Body of pancreas (tissue), 4 donors: ENCODE measurements at places on chromosomes 11 and 22. TPM values are rescaled to one million over a fixed set of nuclear protein-coding genes. Genes with fewer than 3 reads are reported as not detected.

DNA sequence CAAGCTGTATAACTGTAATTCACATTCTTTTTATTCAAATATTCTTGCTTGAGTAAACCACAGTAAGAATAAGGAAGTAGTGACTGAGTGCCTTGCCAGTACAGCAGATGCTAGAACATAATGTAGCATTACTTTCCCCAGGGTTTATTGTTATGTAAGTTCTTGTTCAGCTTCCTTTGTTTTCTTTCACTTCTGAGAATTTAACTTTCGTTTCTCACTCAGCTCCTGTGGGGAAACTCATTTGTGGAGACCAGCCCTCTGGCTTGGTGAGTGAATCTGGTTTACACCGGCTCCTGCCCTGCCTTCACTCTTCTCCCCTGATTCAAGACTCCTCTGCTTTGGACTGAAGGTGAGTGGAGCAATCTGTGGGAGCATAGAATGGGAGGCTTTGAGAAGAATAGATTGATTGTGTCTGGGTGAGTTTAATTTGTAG is at the start of gene TRIM22:
TRIM22 (plus strand) TSS at position 240 of the 433 bp plus-strand sequence. CDS start 6,443 bp downstream, outside the sequence.
- no peak for DNase-seq
- no peaks in the 10 kb centered on the region for H3K27me3 ChIP-seq
- no peaks in the 10 kb centered on the region for H3K36me3 ChIP-seq
- H3K27ac ChIP-seq: peak within 1 kb of the TSS; percentile 84

DNA sequence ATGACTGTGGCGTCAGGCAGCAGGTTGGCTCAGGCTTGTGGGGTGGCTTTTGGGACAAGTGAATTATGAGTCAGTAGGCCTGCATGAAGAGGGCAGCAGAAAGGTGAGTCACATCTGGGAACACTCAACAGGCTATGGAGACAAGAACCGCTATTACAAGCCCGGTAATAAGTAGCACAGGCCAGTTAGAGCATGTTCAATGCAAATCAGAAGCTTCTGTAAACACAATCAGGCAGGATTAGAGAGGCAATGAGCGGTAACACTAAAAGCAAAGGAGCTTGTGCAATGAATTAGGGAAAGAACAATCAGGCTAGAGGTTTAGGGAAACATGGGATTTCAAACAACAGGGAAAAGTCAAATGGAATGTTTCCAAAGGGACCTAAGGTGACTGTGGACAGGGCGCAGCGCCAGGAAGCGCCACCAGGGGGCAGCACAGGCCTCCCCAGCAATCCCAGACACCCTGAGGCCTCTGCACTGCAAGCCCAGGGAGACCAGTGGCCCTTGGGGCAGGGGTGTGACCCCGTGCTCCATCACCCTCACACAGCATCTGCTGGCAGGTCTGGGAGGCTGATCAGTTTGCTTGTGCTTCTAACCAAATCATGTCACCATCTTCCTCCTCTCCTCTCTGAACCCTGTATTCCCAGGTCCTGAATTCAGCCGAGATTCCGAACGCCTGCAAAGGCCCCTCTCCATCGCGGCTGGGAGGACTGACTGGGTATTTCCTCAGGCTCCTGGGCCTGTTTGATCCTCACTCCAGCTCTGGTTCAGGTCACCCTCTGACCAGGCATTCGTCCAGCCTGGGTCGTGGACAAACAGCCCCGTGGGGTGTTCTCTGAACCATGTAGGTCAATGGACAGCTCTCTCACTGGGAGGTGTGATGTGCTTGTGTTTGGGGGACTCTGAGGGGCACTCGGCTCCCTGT is 50.0 kb downstream of the C11orf58 start:
- no peaks in the 10 kb centered on the region for H3K36me3 ChIP-seq
- no peak overlapping the region for H3K4me3 ChIP-seq
- no peaks in the 10 kb centered on the region for H3K27me3 ChIP-seq
- no peak overlapping the region for H3K27ac ChIP-seq

DNA sequence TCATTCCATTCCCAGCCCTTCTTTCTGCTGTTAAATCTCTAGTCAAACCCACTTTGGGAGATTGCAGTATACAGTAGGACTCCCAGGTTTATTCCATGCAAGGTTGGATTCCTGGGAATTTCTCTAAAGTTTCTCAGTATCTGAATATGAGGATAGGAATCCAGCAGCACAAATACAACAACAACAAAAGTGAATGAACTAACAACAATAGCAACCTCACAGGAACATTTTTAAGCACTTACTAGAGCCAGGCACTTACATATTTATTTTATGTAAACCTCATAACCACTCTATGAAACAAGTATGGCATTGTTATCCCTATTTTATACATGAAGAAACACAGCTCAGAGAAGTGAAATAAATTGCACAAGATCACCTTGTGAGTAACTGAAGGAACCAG is 1.9 kb downstream of the MMP7 start:
- H3K36me3 ChIP-seq: no peaks in the 10 kb centered on the region
- peaks cover 3% of the 10 kb centered on the region for H3K4me1 ChIP-seq
- H3K4me3 ChIP-seq: no peak overlapping the region
- H3K27me3 ChIP-seq: no peaks in the 10 kb centered on the region
- no peak overlapping the region for H3K27ac ChIP-seq
- no peak for DNase-seq

GRCh38 chr11:79472819-79473529 is 32.1 kb upstream of the TENM4 start:
- H3K4me1 ChIP-seq: no peaks in the 10 kb centered on the region
- H3K4me3 ChIP-seq: no peak overlapping the region
- H3K36me3 ChIP-seq: no peaks in the 10 kb centered on the region

GRCh38 chr11:68311160-68312116 is 953 bp upstream of the LRP5 start:
- no peaks in the 10 kb centered on the region for H3K36me3 ChIP-seq
- no peak overlapping the region for H3K4me3 ChIP-seq
- peaks cover 36% of the 10 kb centered on the region for H3K4me1 ChIP-seq
- H3K27me3 ChIP-seq: no peaks in the 10 kb centered on the region
- peak overlapping the region; percentile 86 for H3K27ac ChIP-seq
- peak; percentile 44 for DNase-seq

- no peak for DNase-seq
- H3K4me3 ChIP-seq: no peak overlapping the region
- no peak overlapping the region for H3K27ac ChIP-seq
- H3K4me1 ChIP-seq: peaks cover 5% of the 10 kb centered on the region
- no peaks in the 10 kb centered on the region for H3K27me3 ChIP-seq
These were observed 8.0 kb upstream of the POU2F3 start for GRCh38 chr11:120231963-120232362.

- H3K36me3 ChIP-seq: no peaks in the 10 kb centered on the region
- H3K27ac ChIP-seq: no peak overlapping the region
- peaks cover 3% of the 10 kb centered on the region for H3K4me1 ChIP-seq
- H3K27me3 ChIP-seq: no peaks in the 10 kb centered on the region
These were observed 6.7 kb upstream of the GDPD5 start for GRCh38 chr11:75532200-75533048.

DNA sequence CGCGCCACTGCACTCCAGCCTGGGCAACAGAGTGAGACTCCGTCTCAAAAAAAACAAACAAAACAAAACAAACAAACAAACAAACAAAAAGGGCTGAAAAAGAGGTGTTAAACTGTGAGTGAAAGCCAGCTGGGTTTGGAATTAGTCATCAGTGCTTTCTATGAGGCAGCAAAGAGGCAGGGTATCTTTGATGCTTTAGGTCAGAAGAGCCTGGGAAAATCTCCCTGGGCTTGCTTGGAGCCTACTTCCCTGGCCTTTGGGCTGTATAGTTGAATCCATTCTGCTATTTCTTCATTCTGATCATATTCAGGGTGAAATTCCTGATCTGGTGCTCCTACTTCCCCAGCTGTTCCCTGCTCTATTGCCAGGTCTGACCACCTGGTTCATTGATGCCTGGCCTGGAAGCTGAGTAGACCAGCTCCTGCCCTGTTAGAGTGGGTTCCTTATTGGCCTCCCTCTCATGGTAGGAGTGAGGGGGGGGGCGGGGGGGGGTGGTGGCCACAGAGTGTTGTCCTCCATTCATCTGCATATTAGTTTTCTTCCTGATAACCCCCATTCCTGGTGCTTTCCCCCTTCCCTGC is 65.6 kb downstream of the INSC start:
- no peak overlapping the region for H3K27ac ChIP-seq
- H3K4me3 ChIP-seq: no peak overlapping the region
- no peak for DNase-seq
- no peaks in the 10 kb centered on the region for H3K27me3 ChIP-seq
- H3K36me3 ChIP-seq: no peaks in the 10 kb centered on the region

DNA sequence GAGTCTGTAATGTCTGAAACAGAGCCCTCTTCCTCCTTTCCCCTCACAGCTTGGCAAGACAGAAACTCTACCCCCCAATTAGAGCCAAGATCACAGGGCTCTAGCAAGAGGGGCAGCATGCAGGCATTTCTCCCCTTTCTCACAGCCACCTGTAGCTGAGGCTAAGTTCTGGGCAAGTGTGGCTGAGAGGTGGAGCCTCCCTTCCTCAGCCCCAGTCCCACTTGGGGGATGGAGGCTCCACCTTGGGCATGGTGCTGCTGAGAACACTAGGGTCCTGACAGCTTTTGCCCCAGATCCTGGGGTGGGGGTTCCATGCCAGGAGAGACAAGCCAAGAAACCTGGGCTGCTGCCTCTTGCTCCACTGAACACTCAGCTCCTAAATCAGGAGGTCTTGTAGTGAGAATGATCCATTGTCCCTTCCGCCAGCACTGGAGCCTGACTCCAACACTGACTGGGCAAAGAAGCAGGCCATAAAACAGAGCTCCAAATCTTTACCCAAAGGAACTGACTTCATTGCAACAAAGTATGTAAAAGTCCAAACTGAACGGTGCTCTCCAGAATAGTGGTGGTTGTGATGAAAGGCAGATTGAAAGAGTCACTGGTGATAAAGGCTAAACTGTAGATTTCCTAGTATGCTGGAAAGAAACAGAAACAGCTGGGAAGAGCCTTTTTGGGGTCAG is 25.6 kb downstream of the NARS2 start:
- H3K4me1 ChIP-seq: no peaks in the 10 kb centered on the region
- DNase-seq: no peak
- no peaks in the 10 kb centered on the region for H3K36me3 ChIP-seq
- H3K27ac ChIP-seq: no peak overlapping the region

GRCh38 chr11:78941226-78941851 is 366.7 kb upstream of the NARS2 start:
- H3K27me3 ChIP-seq: no peaks in the 10 kb centered on the region
- no peaks in the 10 kb centered on the region for H3K36me3 ChIP-seq
- H3K4me1 ChIP-seq: no peaks in the 10 kb centered on the region
- no peak for DNase-seq
- no peak overlapping the region for H3K4me3 ChIP-seq
- H3K27ac ChIP-seq: no peak overlapping the region

- no peak overlapping the region for H3K4me3 ChIP-seq
- H3K36me3 ChIP-seq: no peaks in the 10 kb centered on the region
- no peak overlapping the region for H3K27ac ChIP-seq
- peaks cover 12% of the 10 kb centered on the region for H3K4me1 ChIP-seq
- H3K27me3 ChIP-seq: no peaks in the 10 kb centered on the region
These were observed 23.2 kb upstream of the CAT start for GRCh38 chr11:34415538-34415937.

DNA sequence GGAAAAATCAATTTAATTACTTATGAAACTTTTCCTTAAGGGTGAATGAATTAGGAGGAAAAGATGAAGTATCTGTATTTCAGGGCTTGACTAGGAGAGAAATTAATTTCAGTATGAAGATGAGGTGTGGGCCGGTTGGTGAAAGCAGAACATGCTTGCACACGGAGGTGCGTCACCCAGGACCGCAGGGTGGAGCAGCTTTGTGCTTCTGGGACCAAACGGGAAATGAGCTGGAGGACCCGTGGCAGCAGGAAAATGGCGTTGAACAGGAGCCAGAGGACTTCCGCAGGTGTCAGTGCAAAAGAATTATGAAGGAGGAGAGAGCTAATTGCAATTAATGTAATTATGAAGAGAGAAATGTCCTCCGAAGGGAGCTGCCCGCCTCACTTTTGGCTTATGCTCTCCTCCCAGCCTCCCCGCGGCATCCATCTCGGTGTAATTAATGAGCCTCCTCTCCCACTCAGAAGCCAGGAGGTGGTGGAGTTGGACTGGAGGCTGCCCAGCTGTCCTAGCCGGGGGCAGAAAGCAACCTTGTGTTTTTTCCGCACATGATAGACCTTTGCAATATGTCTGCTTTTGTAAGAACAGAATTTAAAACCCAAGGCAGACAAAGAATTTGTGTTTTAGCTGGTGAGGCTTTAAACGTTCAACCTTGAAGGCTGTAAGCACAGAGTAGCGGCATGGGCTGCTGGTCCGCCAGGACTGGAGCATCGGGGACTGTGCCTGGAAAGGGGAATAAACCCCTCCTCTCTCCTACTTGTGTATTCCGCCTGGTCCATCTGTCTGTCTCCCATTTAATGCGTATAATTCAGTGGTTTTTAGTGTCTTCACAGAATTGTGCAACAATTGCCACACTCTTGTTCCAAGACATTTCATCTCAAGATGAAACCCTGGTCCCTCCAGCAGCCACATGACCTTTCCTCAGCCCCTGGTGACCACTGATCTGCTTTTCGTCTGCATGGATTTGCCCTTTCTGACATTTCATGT is 180.6 kb downstream of the TBC1D22A start:
- H3K4me1 ChIP-seq: peaks cover 2% of the 10 kb centered on the region
- H3K27ac ChIP-seq: no peak overlapping the region
- no peaks in the 10 kb centered on the region for H3K27me3 ChIP-seq
- no peaks in the 10 kb centered on the region for H3K36me3 ChIP-seq

DNA sequence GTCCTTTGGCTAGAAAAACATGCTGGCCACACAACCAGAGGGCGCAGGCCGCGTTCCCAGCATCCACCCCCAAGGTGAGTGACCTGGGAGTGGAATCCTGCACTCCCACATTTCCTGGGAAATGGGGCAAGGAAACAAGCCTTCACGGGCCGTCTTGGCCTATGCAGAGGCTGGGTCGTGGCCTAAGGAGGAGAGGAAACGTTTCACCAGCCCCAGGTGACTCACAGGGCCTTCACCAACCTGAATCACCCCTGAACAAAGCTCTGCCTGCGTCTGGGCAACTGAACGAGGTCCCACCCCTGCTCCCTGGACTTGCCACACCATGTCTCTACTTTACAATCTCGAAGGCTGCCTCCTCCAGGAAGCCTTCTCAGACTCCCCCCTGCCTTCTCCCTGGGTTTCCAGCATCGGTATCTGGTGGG is 13.2 kb downstream of the MYH9 start:
- peak overlapping the region; percentile 95 for H3K27ac ChIP-seq
- no peaks in the 10 kb centered on the region for H3K36me3 ChIP-seq
- DNase-seq: no peak
- H3K4me1 ChIP-seq: peaks cover 95% of the 10 kb centered on the region

The CASP1 gene
- total RNA-seq: 1.3 TPM

The OR52E2 gene
- total RNA-seq: not detected

The EFCAB6 gene
- total RNA-seq: 4.4 TPM

The TEAD1 gene
- total RNA-seq: 36.9 TPM

The SCYL1 gene
- total RNA-seq: 62.3 TPM
